Immature natural killer cell (primary cell): ENCODE measurements at places on chromosomes 5 and 9. TPM values are rescaled to one million over a fixed set of nuclear protein-coding genes. Genes with fewer than 3 reads are reported as not detected.

RANBP6 gene
- polyA plus RNA-seq = 20.7 TPM

CD180 gene
- 0.52 TPM for polyA plus RNA-seq

GRM6 gene
- not detected for polyA plus RNA-seq

DRD1 gene
- not detected for polyA plus RNA-seq

ISL1 gene
- not detected for polyA plus RNA-seq

SLC25A2 gene
- polyA plus RNA-seq = not detected

PCDHA9 gene
- not detected for polyA plus RNA-seq

NUTM2G gene
- polyA plus RNA-seq = 0.10 TPM

PCA3 gene
- not detected for polyA plus RNA-seq

VAV2 gene
- 0.28 TPM for polyA plus RNA-seq

RNF180 gene
- polyA plus RNA-seq = not detected

PIP5K1B gene
- polyA plus RNA-seq = not detected

SPINK6 gene
- not detected for polyA plus RNA-seq

KIF27 gene
- 1.8 TPM for polyA plus RNA-seq

DAB2IP gene
- polyA plus RNA-seq = 1.1 TPM

ANKRD31 gene
- polyA plus RNA-seq = not detected

ARHGEF37 gene
- not detected for polyA plus RNA-seq

PCDHGB5 gene
- polyA plus RNA-seq = 2.1 TPM
